Adrenal gland (tissue), 19 donors: ENCODE measurements at places on chromosomes 16 and 17. TPM values are rescaled to one million over a fixed set of nuclear protein-coding genes. Genes with fewer than 3 reads are reported as not detected.

- DNase-seq: peak; percentile 59
- H3K4me3 ChIP-seq: no peak overlapping the region
- H3K36me3 ChIP-seq: no peaks in the 10 kb centered on the region
- no peaks in the 10 kb centered on the region for H3K4me1 ChIP-seq
- no peaks in the 10 kb centered on the region for H3K27me3 ChIP-seq
Observed at GRCh38 chr16:72198021-72198711, 26.2 kb upstream of the PMFBP1 start.

The PRAC1 gene
- total RNA-seq: not detected

GRCh38 chr16:35753559-35754390, 2294.4 kb downstream of the TP53TG3F start:
- no peaks in the 10 kb centered on the region for H3K27me3 ChIP-seq
- no peaks in the 10 kb centered on the region for H3K4me1 ChIP-seq
- H3K4me3 ChIP-seq: no peak overlapping the region
- H3K27ac ChIP-seq: no peak overlapping the region
- DNase-seq: peak; percentile 13

DNA sequence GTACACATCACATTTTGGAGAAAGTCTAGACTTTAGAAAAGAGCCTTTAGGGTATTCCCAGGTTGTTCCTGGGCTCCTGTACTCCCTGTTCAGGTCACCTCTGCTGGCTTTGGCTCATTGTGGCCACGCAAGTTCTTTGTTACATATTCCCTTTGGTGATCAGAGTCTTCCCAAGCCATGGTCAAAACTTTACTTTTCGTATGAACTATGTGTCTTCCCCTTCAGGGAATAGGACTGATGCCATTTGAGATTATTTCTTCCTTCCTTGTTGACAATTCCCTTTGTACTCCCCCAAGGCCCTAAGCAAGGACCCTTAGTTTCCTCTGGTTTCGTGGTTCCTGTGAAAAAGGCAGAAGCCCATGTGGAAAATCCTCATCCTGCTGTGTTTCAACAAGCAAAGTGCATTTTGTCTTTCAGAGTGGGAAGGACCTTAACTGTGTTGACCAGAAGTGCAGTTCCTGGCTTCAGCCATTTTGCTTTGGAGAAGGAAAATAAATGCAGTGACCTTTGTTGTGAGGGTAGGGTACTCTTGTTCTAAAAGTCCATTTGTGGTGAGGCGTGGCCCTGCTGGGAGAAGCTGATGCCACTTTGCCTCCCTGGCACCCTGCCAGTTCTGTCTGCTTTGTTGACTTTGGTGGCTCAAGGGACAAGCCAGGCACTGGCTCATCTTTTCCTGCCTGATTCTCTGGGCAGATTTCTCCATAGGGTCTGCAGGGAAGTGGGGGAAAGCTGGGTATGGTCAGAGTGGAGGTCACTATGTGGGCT, 55.1 kb downstream of the ZNRF1 start:
- no peak overlapping the region for H3K27ac ChIP-seq
- no peaks in the 10 kb centered on the region for H3K36me3 ChIP-seq
- H3K4me3 ChIP-seq: no peak overlapping the region
- H3K4me1 ChIP-seq: no peaks in the 10 kb centered on the region

GRCh38 chr17:78959803-78960202, 19.9 kb downstream of the LGALS3BP start:
- DNase-seq: no peak
- no peak overlapping the region for H3K27ac ChIP-seq
- H3K4me3 ChIP-seq: no peak overlapping the region
- no peaks in the 10 kb centered on the region for H3K27me3 ChIP-seq
